MCF 10A (cell line): ENCODE measurements at places on chromosomes 2 and 18.

- peaks cover 37% of the 10 kb centered on the region for H3K36me3 ChIP-seq
- no peak overlapping the region for H3K27ac ChIP-seq
- H3K4me1 ChIP-seq, result peaks cover 3% of the 10 kb centered on the region
- no peak for DNase-seq
- no peaks in the 10 kb centered on the region for H3K27me3 ChIP-seq
These were observed 280.5 kb downstream of the AGAP1 start for GRCh38 chr2:235774153-235774870.

DNA sequence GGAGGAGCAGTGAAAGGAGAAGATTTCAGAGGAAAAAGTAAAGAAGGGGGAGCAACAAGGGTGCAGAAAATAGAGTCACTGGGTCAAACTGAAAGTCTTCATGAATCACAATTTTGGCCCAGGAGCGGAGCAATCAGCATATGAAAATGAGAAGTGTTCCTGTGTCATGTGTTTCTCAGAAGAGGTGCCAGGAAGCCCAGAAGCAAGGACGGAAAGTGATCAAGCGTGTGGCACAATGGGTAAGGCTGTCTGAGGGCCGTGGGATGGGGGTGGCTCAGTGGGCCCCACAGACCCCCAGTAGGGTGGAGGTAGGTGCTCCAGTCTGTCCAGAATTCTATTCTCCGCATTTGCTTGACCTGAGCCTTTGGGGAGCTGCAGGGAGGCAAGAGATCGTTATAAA is 44.2 kb downstream of the SP140 start:
- H3K4me1 ChIP-seq, result no peaks in the 10 kb centered on the region
- no peak for DNase-seq
- H3K27ac ChIP-seq, result no peak overlapping the region

GRCh38 chr2:3243804-3244203 is 133.8 kb downstream of the EIPR1 start:
- no peaks in the 10 kb centered on the region for H3K27me3 ChIP-seq
- H3K4me3 ChIP-seq, result no peak overlapping the region
- no peak for DNase-seq
- no peaks in the 10 kb centered on the region for H3K4me1 ChIP-seq

DNA sequence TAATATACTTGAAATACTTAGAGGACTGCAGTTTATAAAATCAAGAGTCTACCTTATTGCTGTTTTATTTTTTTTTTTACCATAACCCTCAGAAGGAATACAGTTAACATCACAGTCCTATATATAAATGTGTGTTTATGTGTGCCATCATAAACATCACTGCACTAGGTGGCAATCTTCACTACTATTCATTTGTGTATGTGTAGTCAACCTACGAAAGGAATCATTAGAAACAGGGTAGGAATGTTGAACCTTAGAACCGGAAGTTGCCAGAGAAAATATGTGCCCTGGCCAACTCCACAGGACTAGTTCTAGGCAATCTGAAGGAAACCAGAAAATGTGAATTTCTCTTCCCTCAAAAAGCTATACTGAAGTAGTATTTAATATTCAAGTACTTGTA is 3.4 kb downstream of the GEN1 start:
- H3K4me3 ChIP-seq, result peak overlapping the region; percentile 63
- peak; percentile 56 for DNase-seq
- peaks cover 34% of the 10 kb centered on the region for H3K4me1 ChIP-seq
- no peaks in the 10 kb centered on the region for H3K36me3 ChIP-seq

- no peak overlapping the region for H3K4me3 ChIP-seq
- DNase-seq, result no peak
- H3K36me3 ChIP-seq, result peaks cover 7% of the 10 kb centered on the region
- H3K27me3 ChIP-seq, result no peaks in the 10 kb centered on the region
- H3K27ac ChIP-seq, result no peak overlapping the region
These were observed 22.7 kb upstream of the HPCAL1 start for GRCh38 chr2:10279946-10280463.

DNA sequence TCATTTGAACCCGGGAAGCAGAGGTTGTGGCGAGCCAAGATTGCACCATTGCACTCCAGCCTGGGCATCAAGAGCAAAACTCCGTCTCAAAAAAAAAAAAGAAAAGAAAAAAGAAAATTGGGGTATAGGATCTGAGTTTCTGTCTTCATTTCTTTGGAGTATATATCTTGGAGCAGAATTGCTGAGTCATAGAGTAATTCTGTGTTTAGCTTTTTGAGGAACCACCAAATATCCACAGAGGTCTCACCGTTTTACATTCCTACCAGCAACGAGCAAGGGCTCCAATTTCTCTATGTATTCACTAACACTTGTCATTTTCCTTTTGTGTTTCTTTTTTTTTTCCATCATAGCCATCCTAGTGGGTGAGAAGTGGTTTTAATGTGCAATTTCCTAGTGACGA is 87.6 kb upstream of the TEX51 start:
- no peak overlapping the region for H3K4me3 ChIP-seq
- peaks cover 75% of the 10 kb centered on the region for H3K27me3 ChIP-seq
- no peak overlapping the region for H3K27ac ChIP-seq
- H3K4me1 ChIP-seq, result no peaks in the 10 kb centered on the region

- no peaks in the 10 kb centered on the region for H3K4me1 ChIP-seq
- no peaks in the 10 kb centered on the region for H3K27me3 ChIP-seq
- no peak for DNase-seq
- H3K4me3 ChIP-seq, result no peak overlapping the region
These were observed 182.5 kb downstream of the C1D start for GRCh38 chr2:67880291-67880761.

GRCh38 chr2:202486351-202486750 is 110.2 kb downstream of the BMPR2 start:
- H3K4me3 ChIP-seq, result no peak overlapping the region
- H3K27me3 ChIP-seq, result no peaks in the 10 kb centered on the region
- peaks cover 6% of the 10 kb centered on the region for H3K36me3 ChIP-seq
- H3K27ac ChIP-seq, result no peak overlapping the region
- DNase-seq, result no peak

- H3K4me3 ChIP-seq, result no peak overlapping the region
- no peaks in the 10 kb centered on the region for H3K27me3 ChIP-seq
- peak; percentile 9 for DNase-seq
- H3K4me1 ChIP-seq, result no peaks in the 10 kb centered on the region
- no peaks in the 10 kb centered on the region for H3K36me3 ChIP-seq
- H3K27ac ChIP-seq, result no peak overlapping the region
These were observed 1406.6 kb upstream of the ACVR2A start for GRCh38 chr2:146438246-146438645.

- peaks cover 77% of the 10 kb centered on the region for H3K36me3 ChIP-seq
- H3K4me1 ChIP-seq, result peaks cover 20% of the 10 kb centered on the region
- no peak overlapping the region for H3K4me3 ChIP-seq
- no peak for DNase-seq
- peak overlapping the region; percentile 42 for H3K27ac ChIP-seq
- H3K27me3 ChIP-seq, result no peaks in the 10 kb centered on the region
These were observed 8.3 kb downstream of the MOCOS start for GRCh38 chr18:36195427-36196122.

GRCh38 chr2:47214990-47215389 is 59.9 kb upstream of the STPG4 start:
- H3K36me3 ChIP-seq, result no peaks in the 10 kb centered on the region
- no peak overlapping the region for H3K4me3 ChIP-seq
- no peak overlapping the region for H3K27ac ChIP-seq
- peaks cover 10% of the 10 kb centered on the region for H3K4me1 ChIP-seq
- no peaks in the 10 kb centered on the region for H3K27me3 ChIP-seq

GRCh38 chr2:37831081-37831780 is 93.9 kb upstream of the RMDN2 start:
- no peaks in the 10 kb centered on the region for H3K27me3 ChIP-seq
- peaks cover 5% of the 10 kb centered on the region for H3K4me1 ChIP-seq
- no peak overlapping the region for H3K4me3 ChIP-seq
- no peaks in the 10 kb centered on the region for H3K36me3 ChIP-seq
- no peak overlapping the region for H3K27ac ChIP-seq

DNA sequence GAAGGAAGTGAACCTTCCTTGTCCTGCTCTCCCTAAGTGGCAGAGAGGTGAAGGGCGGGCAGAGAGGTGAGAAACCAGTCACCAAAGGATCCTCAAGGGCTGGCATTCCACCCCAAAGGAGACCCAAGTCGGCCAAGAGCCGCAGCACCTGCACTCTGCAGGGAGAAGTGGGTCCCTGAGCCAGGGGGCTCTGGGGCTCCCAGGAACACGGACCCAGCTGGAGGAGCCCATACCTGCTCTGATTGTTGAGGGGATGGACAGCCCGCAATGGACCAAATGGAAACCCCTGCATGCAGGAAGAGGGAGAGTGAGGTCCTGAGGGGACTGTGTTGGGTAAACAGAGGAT is 233.3 kb downstream of the ATAD2B start:
- no peak for DNase-seq
- peak overlapping the region; percentile 47 for H3K27ac ChIP-seq
- no peaks in the 10 kb centered on the region for H3K27me3 ChIP-seq
- no peaks in the 10 kb centered on the region for H3K4me1 ChIP-seq
- H3K36me3 ChIP-seq, result peaks cover 43% of the 10 kb centered on the region
- no peak overlapping the region for H3K4me3 ChIP-seq

GRCh38 chr2:124151691-124152090 is 126.6 kb downstream of the CNTNAP5 start:
- no peaks in the 10 kb centered on the region for H3K36me3 ChIP-seq
- no peaks in the 10 kb centered on the region for H3K27me3 ChIP-seq
- peaks cover 4% of the 10 kb centered on the region for H3K4me1 ChIP-seq

DNA sequence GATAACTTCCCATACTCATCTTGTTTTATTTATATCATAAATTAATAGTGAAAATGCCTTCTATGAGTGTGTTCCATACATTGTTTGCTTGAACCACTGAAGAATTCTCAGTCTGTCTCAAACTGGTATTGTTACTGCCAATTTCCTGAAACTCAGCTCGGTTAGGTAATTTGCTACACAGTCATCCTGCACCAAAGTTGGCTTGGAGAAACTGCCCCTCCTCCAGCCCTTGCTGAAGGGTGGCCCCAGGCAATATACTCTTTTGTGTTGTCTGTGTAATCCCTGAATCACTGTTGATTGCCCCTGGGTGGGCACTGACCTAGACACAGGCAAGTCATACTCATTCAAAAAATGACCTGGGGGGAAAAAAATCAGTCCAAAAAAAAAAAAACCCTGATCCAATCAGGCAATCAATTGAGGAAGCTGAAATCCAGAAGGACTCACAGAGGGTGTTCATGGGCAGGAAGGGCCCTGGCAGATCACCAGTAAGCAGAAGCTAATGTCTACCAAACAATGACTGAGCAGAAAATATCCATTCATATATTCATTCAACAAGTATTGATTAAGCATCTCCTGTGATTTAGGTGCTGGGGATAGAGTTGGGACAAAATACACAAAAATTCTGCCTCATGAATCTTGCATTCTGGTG is 3.8 kb upstream of the SESTD1 start:
- no peaks in the 10 kb centered on the region for H3K27me3 ChIP-seq
- H3K36me3 ChIP-seq, result no peaks in the 10 kb centered on the region
- H3K27ac ChIP-seq, result peak overlapping the region; percentile 88
- peaks cover 47% of the 10 kb centered on the region for H3K4me1 ChIP-seq

DNA sequence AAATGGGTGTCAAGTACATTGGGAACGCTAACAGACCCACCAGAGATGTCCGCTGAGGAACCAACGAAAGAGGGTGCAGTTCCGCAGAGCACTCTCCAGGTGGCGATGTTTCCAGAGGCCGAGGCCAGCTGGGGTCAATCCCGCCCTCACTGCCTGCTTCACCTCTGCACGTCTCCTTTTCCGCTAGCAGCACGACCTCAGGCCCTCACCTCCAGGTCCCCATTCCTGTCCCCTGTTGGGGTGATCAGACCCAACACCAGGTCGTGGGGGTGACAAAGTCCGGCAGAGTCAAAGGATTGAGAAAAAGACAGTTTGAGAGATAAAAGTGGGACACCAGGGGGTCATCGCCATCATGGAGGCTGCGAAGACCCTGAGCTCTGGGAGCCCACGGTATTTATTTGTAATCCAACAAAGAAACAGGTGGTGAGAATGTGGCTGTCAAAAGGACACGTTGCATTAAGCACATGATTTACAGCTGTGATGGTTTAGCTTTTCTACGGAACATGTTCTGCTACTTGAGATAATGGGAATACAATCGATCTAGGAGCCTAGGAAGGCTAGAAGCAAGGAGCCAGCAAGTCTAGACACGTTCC is 27.3 kb downstream of the ZAP70 start:
- H3K27ac ChIP-seq, result no peak overlapping the region
- H3K4me1 ChIP-seq, result peaks cover 23% of the 10 kb centered on the region
- no peak overlapping the region for H3K4me3 ChIP-seq
- H3K36me3 ChIP-seq, result peaks cover 9% of the 10 kb centered on the region
- DNase-seq, result peak; percentile 38

DNA sequence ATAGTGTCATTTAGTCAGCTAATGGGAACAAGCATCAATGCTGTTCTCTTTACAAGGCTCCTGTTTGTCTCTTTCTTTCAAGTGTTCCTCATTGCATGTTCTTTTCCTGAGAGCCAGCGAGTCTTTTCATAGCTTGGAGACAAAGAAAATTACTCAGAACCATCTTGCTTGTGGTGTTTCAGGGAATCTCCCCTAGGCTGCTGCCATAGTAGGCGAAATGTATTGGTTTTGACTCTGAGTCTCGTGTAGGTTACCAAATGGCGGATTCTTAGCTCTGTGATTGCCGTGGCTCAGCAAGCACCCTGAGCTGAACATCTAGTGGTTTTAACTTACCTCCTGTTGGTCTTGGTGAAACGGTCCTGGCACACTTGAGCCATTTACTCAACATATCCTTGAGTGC is 68.7 kb downstream of the RHBDD1 start:
- no peak overlapping the region for H3K27ac ChIP-seq
- H3K4me1 ChIP-seq, result peaks cover 7% of the 10 kb centered on the region
- H3K27me3 ChIP-seq, result no peaks in the 10 kb centered on the region
- no peak overlapping the region for H3K4me3 ChIP-seq
- DNase-seq, result no peak

- no peaks in the 10 kb centered on the region for H3K27me3 ChIP-seq
- no peak overlapping the region for H3K4me3 ChIP-seq
- H3K27ac ChIP-seq, result no peak overlapping the region
- no peak for DNase-seq
- H3K36me3 ChIP-seq, result no peaks in the 10 kb centered on the region
- no peaks in the 10 kb centered on the region for H3K4me1 ChIP-seq
These were observed 31.3 kb upstream of the SLC25A52 start for GRCh38 chr18:31791817-31792579.

DNA sequence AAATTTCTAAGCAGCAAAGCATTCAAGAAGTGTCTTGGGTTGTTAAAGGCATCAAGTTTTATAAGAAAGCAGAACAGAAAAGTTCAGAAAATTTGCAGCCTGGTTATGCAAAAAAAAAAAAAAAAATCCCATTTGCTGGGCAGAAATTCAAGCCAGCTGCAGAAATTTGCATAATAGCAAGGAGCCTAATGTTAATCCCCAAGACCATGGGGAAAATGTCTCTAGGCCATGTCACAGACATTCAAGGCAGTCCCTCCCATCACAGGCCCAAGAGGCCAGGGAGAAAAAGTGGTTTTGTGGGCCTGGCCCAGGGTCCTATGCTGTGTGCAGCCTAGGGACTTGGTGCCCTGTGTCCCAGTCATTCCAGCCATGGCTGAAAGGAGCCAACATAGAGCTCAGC is 269.0 kb upstream of the SLC39A10 start:
- no peak overlapping the region for H3K27ac ChIP-seq
- H3K4me1 ChIP-seq, result no peaks in the 10 kb centered on the region
- H3K27me3 ChIP-seq, result no peaks in the 10 kb centered on the region
- no peak for DNase-seq
- H3K36me3 ChIP-seq, result no peaks in the 10 kb centered on the region

GRCh38 chr18:32770054-32770665 is 2.7 kb downstream of the KLHL14 start:
- no peak overlapping the region for H3K27ac ChIP-seq
- no peak overlapping the region for H3K4me3 ChIP-seq
- no peaks in the 10 kb centered on the region for H3K36me3 ChIP-seq
- H3K27me3 ChIP-seq, result peaks cover 78% of the 10 kb centered on the region
- no peak for DNase-seq
- H3K4me1 ChIP-seq, result no peaks in the 10 kb centered on the region
